ENCODE measurements at places on chromosomes 6 and 20. TPM values are rescaled to one million over a fixed set of nuclear protein-coding genes. Genes with fewer than 3 reads are reported as not detected.

The LRRC73 gene
- total RNA-seq: not detected

The PKHD1 gene
- 3.0 TPM for total RNA-seq

The ZNF391 gene
- total RNA-seq: 0.16 TPM

The HFE gene
- 10.8 TPM for total RNA-seq

The ADGRF1 gene
- total RNA-seq: not detected

The AIF1 gene
- 6.7 TPM for total RNA-seq

The TAP1 gene
- 21.1 TPM for total RNA-seq

The NKX2-2 gene
- not detected for total RNA-seq

DNA sequence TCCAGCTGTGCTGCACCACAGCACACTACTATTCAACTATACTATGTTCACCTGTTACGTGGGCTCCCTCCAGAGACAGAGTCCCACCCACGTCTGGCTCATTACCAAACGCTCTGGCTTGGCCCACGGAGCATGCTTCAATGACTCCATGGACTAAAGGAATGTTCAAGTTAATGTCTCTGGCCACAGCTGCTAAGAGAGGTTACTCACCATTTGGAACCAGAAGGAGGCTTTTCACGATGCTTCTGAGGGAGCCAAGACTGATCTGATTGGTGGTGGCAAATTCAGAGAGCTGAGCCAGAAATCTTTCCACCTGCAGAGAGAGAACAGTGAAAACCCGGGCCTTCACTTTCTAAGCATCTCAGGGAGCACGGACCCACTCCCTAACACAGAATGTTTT, 15.6 kb downstream of the COMMD7 start:
- DNase-seq: no peak

GRCh38 chr6:87197547-87197946, 42.2 kb downstream of the ZNF292 start:
- no peak for DNase-seq

DNA sequence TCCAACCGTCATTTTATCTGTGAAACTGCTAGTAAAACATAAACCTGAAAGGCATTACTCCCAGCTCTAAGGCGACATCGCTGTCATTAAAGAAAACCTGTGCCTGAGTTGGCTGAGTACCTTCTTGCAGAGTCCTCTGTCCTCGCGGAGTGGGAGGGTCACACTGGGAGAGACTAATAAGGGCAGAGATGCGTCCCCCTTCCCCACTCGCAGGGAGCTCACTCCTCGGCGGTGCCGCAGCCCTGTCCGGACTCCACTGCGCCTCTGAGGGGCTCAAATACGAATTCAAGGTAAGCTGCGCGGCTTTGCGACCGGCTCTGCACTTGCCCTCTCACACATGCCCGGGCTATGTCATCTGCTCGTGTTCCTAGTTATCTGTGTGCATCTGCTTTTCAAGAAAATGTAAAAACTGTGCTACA, at the start of gene COL19A1:
COL19A1 (plus strand) TSS at position 206 of the 419 bp plus-strand sequence. CDS start 13,012 bp downstream, outside the sequence.
- peak; percentile 42 for DNase-seq

- no peak for DNase-seq
Observed at GRCh38 chr6:108587258-108588059, 26.7 kb downstream of the FOXO3 start.

DNA sequence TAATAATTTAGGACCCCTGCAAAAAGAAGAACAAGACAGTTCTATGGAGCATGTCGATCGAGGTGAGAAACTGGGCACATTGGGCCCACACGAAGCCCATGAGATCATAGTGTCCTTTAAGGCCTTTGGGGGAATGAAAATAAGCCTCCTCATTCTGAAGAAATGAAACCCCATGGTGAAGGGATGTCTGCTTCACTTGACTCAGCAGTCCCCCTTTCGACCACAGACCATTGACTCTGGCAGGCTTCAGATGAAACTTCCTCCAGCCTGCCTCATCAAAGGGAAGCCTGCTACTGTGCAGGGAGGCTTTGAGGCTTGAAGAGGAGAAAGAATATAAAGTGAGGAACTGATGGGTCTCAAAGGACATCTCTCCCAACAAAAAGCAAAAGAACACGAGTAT, 144.2 kb upstream of the FBXL4 start:
- DNase-seq: no peak

GRCh38 chr6:105380634-105381033, 22.2 kb downstream of the PREP start:
- no peak for DNase-seq

DNA sequence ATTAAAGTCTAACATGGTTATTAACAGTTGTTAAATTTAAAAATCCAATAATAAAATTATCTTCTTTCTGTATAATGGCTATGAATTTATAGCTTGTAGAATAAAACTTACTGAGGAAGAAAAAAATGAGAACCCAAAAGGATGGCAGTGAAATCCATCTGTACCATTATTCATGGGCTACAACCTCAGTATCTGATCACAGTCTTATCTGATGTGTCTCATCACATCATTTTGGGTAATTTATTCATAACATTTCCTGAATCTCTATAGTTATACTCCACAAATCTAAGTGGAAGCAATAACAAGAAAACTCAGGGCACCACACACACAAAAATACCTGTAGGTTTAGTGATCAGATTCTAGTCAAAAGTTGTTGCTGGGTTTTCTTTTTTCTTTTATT, 7.3 kb downstream of the CLDN20 start:
- no peak for DNase-seq

DNA sequence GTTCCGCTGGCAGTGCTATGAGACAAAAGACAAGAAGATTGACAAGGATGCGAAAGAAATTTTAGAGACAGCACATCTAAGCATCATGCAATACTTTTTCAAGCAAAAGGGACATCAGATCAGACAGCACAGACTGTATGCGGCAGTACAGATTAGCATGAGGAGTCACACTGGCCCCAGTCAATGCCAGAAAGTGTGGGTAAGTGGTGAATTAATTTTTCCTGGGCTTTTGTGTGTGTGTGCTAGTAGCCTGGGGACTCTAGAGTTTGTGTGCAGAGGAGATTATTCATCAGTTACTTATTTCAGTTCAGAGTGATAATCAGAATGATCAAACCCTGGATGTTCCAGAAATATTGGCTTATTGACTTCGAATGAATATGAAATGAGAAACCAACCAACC, 47.2 kb downstream of the LAMA4 start:
- no peak for DNase-seq

- DNase-seq: no peak
Observed at GRCh38 chr6:23498013-23498412, 628.0 kb upstream of the NRSN1 start.

GRCh38 chr20:24504331-24505285, 35.2 kb downstream of the SYNDIG1 start:
- no peak for DNase-seq

GRCh38 chr6:159450815-159451465, 242.1 kb downstream of the SOD2 start:
- no peak for DNase-seq

GRCh38 chr6:76000629-76001028, 71.8 kb downstream of the IMPG1 start:
- DNase-seq: no peak

DNA sequence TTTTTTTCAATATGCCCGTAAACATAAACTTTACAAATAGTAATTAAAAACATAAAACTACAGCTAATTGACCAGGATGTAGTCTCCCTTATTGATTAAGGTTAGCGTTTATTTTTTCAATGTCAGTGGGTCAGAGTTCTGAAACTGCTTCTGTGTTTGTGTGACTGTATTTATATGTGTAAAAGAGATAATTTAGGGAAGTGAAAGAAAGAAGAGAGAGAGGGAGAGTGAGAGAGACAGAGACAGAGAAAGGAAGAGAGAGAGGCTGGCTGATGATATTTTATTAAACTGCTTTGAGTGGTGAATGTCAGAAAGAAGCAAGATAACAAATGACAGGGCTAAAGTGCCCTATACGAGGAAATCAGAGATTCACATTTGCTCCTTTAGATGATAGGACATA, 266.1 kb upstream of the PTCHD4 start:
- DNase-seq: no peak

- DNase-seq: no peak
Observed at GRCh38 chr6:13508711-13509705, 21.6 kb upstream of the GFOD1 start.

DNA sequence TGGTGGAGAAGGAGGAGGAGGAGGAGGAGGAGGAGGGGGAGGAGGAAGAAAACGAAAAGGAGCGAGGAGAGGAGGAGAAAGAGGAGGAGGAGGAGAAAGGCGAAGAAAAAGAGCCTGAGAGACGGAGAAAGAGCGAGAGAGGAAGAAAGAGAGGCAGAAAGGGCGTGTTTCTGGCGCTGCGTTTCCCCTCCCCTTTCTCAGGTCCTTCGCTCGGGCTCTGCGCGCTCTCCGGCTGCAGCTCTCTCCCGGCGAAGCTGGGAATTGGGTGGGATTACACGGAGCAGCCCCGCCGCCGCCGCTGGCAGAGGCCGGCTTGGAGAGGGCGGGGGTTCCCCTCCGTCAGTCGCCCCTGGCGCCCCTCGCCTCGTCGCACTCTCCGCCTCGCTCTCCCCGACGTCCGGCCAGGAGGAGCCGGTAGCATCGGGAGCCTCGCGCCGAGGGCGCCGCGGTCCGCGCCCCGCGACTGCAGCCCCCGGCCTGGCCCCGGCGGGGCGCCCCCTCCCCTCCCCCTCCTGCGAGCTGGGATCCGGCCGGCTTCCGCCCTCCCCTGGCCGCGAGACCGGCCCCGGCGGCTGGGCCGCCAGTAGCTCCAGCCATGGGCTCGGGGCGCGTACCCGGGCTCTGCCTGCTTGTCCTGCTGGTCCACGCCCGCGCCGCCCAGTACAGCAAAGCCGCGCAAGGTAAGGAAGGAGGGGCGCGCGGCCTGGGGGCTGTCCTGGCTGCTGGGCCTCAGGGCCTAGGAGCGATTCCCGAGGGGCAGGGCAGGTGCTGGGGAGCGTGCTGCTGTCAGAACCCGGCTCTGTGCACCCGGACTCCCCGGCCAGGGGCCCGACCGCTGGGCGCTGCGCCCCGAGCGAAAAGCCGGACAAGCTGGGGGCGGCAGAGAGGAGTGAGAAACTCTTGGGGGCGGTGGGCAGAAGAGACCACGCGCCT, at the start of gene SCUBE3:
SCUBE3 (plus strand) TSS at position 133 of the 933 bp plus-strand sequence; CDS start at position 596, 463 bp downstream.
- DNase-seq: no peak

GRCh38 chr6:46419576-46420002, 71.7 kb downstream of the RCAN2 start:
- DNase-seq: no peak

DNA sequence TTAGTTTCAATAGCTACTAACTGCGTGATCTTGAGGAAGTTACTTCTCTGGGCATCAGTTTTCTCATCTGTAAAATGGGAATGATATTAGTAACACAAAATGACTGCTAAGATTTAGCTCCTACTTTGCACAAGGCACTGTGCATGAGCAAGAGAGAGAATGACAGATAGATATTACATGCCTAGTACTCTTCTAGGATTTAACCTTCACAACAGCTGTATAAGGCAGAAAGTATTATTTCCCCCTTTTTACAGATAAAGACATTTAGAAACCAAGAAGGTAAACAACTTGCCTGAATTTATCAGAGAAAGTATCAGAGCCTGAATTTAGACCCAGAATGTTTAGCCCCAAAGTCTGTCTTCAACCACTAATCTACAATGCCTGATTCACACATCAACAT, 281.6 kb downstream of the KHDC1L start:
- DNase-seq: no peak

DNA sequence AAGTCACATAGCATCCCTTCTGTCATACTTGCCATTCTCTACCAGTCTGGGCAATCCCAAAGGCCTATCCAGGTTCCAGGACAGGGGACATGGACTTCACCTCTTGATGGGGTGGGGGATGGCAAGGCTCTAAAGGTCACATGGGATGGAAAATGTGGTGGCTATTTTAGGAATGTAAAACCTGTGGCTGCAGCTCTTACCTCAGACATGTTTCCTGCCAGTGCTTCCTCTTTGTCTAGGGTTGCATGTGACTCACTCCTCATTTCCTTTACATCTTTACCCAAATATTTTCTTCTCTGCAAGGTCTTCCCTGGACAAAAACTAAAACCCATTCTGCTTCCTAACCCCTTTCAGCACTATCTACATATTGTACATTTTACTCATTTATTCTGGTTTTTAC, 135.7 kb downstream of the BTBD3 start:
- no peak for DNase-seq

- no peak for DNase-seq
Observed at GRCh38 chr6:109075934-109076333, 18.7 kb downstream of the SESN1 start.

DNA sequence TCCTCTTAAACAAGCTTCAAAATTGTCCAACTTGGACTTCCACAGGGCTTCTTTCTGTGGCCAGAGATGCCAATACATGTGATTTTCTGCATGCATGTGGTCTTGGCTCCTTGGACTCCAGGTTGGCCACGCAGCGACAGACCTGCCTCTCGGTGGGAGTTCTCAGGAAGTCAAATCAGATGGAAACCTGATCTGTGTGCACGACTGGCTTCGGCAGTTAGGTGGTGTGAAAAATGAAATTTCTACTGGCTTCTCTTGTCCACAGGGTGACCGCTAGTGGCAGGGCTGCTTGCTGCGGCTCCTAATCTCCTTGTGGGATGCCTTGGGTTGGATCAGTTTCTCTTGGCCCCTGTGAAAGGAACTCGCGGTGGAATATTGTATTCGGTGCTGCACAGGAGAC, 57.3 kb downstream of the PHACTR3 start:
- DNase-seq: no peak

GRCh38 chr6:6788394-6789032, 200.0 kb downstream of the LY86 start:
- DNase-seq: no peak

- no peak for DNase-seq
Observed at GRCh38 chr6:160269023-160269521, 10.5 kb upstream of the SLC22A2 start.

- DNase-seq: no peak
Observed at GRCh38 chr6:107600936-107601335, 111.0 kb downstream of the SOBP start.

DNA sequence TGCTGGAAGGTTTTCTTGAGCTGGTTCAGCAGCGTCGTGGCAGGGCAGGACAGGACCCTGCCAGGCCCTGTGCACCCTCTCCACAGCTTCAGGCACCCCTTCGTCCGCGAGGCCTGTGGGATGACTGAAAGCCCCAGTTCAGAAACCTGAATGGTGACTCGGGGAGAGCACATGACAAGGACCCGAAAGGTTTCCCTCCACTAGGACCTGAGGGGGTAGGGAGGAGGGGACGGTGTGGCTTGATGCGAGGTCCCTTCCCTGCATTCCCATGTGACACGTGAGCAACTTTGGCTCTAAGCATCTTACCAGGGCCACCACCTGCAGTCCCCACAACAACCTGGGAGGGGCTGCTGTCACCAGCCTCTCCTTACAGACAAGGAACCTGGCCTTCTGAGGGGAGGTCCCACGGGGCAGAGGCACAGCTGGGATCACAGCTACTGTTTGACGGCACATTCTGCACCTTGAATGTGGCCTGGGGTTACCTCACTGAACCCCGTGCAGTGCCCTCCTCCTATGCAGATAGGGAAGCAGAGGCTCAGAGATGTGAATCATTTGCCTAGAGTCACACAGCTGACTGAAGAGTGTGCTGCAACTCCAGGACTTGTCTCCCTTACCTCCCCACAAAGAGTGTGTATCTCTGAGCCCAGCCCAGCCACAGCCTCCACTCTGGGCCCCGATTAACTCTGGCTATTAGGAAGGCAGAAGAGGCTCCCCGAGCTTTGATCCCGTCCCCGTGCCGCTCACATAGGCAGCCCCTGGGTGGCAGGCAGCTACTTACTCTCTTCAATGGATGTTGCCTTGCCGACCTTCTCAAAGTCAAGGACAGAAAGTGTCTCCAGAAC, 84.6 kb downstream of the PTPN1 start:
- DNase-seq: no peak

GRCh38 chr6:158686791-158687381, 37.0 kb downstream of the SYTL3 start:
- DNase-seq: no peak
